ENCODE measurements at places on chromosomes 1 and 21.

DNA sequence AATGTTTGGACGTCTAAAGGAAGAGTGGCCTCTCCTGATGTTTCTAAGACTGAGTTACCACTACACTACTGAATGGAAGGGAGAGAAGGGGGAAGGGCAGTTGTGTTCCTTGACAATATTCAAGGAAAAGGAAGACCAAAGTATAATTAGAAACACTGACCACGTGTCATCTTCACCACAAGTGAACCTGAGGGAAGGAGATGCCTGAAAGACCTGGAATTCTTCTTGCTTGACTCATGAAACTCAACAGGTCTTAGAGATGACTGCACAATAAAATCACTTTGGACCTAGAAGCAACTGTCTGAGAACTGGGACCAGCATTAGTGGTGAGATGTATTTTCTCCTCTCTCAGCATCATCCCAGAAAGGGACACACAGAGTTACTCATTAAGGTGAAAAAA lies 56.7 kb downstream of the PTPN14 start:
- no peak for DNase-seq

DNA sequence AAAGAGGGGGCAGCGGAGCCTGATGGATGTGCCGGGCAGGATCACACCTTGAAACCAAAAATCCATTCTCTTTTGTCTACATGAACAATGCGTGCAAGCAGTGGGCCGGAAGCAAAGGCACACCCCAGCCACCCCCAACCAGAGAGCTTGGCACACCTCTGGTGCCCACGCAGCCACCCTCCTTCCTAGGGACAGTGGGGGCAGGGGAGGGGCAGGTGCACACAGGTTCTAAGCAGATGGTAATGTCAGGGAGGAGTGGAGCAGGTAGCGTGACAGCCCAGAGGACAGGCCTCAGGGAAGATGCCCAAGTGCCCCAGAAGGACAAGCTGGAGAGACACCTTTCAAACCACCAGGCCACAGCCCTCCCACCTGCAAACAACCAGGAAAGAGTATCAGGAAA lies 36.5 kb downstream of the SYF2 start:
- no peak for DNase-seq

GRCh38 chr1:43272161-43272560 lies 2.4 kb downstream of the TMEM125 start:
- no peak for DNase-seq

- no peak for DNase-seq
Measured at GRCh38 chr21:29189353-29189752, 58.9 kb downstream of the MAP3K7CL start.

GRCh38 chr1:86140281-86140880 lies 16.2 kb downstream of the COL24A1 start:
- DNase-seq: no peak

DNA sequence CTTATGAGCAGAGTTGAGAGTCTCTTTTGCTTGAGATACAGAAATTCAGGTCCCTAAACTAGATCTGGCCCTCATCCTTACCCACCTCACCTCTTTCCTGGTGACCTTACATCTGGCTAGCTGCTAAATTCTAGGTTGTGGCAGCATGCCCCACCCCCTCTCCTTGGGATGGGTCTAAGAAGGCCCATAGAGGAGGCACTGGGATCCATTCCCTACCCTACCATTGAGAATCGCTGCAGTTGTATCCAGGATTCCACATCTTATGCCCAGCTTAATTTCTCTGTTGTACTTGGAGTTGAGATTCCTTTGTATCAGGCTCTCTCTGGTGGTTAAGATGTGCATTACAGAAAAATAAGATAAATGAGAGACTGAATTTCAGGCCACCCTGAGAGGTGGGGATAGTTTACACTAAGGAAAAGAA lies 9.5 kb upstream of the TMEM39B start:
- DNase-seq: no peak

GRCh38 chr1:111542187-111542586 lies 38.8 kb upstream of the ADORA3 start:
- no peak for DNase-seq

- DNase-seq: no peak
Measured at GRCh38 chr1:40422630-40423263, 27.5 kb upstream of the ZFP69B start.

DNA sequence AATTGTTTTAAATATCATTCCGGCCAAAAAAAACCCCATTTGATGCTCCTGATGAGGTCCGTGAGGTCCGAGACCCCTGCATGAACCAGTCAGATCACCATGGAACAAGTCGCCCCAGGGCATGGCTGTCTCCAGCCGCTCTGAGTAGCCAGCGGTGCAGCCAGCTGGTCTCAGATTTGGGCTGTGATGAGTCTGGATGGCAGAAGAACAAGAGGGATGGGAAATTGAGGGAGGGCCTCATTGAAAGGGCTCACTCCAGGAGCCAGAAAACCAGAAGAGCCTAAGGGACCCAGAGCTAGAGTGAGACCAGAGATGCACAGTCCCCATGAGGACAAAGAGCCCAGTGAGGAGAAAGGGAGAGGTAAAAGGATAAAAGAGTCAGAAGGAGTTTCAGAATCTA lies 174.0 kb downstream of the TOMM20 start:
- no peak for DNase-seq

DNA sequence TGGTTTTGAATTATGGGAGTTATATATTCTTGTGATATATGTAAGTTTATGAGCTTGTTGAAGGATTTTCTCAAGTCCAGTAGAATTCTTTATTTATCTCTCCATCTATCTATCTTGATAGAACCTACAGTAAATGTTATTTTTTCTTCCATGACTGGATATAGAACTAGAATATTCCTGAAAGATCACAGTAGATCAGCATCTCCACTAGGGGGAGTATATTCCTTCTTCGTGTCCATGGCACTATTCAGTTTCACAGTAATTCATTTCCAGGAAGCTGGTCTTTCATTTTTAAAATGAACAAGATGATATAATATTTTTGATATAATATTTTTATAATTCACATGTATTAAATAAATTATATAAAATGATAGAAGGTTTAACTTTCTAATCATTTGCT lies 18.8 kb downstream of the TMPRSS15 start:
- DNase-seq: no peak

- no peak for DNase-seq
Measured at GRCh38 chr1:177858332-177858821, 111.5 kb downstream of the SEC16B start.

- no peak for DNase-seq
Measured at GRCh38 chr1:65221638-65222339, 73.8 kb downstream of the AK4 start.

DNA sequence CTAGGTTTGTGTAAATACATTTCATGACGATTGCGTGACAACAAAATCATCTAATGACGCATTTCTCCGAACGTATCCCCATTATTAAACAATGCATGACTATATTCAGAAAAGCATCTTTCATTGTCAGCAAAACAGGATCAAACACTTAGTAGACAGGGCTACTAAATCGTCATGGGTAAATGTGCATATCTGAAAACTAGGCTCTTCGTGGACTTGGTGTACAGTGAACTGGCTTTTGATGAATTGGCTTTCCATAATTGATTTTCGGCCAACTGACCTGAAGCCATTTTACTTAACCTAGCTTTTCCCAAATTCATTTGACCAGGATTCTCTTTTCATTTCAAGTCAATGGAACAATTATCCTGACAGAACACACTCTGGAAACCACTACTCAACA lies 665.0 kb downstream of the SMYD3 start:
- DNase-seq: no peak

- no peak for DNase-seq
Measured at GRCh38 chr1:229006121-229006870, 264.6 kb upstream of the RAB4A start.

DNA sequence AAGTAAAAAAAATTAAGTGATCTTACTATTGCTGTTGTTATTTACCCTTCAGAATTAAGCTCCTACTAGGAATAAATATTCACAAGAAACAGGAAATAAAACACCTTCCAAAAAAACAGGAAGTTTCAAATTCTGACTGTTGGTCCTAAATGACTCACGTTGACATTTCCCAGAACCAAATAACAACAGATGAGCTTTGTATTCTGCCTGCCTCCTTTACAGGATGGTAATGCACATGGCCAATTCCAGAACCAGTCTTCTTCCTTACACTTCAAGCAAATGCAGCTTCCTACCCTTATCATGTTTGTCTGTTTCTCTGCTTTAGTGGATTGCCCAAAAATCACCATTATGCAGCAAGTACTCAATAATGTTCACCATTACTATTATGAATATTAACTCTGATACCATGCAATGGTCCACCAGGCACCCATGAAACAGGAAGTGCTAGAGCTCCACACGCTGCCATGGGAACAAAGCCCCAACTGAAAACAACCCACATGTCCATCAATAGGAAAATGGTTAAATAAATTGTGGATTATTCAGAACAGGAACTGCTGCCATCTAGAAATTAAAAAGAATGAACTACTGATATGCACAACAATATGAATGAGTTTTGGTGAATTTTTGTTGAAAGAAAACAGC lies 8.9 kb downstream of the CASP9 start:
- DNase-seq: no peak

DNA sequence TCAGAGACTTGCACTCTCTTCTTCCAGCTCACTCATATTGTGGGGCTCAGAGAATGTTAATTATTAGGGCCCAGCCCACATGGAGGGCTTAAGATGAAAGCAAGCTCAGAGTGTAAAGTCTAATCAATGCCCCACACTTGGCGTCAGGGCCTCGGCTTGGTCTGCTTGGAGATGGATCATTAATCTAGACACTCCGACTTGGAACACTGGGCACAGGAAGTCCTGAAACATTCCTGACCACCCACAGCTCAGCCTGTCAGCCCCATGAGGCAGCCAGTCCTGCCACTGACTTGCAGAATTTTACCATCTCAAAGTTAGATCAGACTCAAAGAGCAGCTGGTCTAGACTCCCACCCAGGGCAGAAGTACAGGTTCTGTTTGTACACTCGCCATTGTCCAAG lies 69.8 kb upstream of the TRABD2B start:
- no peak for DNase-seq

- DNase-seq: no peak
Measured at GRCh38 chr1:187928288-187928687, 1099.5 kb downstream of the PLA2G4A start.

DNA sequence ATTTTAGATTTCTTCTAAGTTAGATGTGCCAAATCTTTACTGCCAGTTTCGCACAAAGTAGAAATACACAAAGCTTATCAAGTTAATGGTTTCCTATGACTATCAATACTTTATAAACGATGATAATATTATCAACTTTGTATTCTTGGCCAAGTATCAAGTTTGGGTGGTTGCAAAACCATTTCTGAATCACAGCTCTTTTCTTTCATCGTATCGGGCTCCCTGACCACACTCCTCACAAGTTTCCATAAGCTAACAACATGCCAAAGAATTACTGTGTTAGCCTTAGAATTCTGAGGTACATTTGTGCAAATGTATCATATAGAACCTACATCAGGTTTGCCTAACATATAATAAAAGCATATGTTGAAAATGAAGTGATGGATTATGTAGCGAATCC lies 311.0 kb downstream of the KCTD3 start:
- no peak for DNase-seq

GRCh38 chr1:4351453-4351852 lies 303.0 kb upstream of the AJAP1 start:
- no peak for DNase-seq

- DNase-seq: no peak
Measured at GRCh38 chr1:69090170-69090569, 477.6 kb upstream of the LRRC7 start.

DNA sequence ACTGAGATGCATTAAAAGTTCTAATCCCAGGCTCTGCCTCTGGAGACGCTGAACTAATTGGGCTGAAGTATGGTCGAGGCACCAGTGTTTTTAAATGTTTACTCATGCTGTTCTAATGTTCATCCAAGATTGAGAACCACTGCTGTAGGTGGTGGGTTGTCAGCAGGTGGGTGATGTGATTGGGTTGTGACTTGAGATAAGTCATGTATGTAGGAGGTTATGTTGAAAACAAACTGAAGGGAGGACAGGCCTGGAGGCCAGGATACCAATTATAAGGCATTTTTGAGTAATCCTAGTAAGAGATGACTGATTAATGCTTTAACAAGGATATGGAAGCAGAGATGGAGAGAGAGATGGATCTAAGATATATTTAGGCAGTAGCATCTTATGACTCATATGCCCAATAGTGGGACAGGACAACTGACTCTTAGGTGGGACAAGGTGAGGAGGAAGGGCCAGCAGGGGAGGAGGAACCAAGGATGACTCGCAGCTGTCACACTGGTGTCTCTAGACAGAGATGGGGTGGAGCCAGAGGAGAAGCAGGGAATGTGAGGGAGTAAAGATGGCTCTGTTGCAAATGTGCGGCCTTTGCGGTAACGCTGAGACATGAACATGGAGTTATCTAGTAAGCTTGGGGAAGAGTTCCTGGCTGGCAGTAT lies 29.3 kb downstream of the RAB4A start:
- DNase-seq: no peak

DNA sequence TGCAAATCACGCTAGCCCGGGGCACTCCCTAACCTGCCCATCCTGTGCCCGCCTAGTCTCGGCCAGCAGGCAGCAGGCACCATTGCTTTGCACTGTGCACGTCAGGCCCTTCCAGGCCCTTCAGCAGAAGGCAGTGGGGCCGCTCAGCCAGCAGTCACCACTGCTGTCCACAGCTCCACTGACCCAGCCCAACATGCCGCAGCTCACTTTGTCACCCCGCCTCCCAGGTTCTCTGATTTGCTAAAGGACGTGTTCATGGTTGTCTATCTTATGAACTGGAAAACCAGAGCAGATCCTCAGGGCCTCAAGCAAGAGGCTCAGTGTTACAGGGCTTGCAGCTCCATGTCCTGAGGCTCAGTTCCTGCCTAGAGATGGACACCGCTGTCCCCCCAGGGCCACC lies 14.2 kb upstream of the SPOCD1 start:
- DNase-seq: no peak

- no peak for DNase-seq
Measured at GRCh38 chr1:154553056-154554030, 5.1 kb downstream of the UBE2Q1 start.

DNA sequence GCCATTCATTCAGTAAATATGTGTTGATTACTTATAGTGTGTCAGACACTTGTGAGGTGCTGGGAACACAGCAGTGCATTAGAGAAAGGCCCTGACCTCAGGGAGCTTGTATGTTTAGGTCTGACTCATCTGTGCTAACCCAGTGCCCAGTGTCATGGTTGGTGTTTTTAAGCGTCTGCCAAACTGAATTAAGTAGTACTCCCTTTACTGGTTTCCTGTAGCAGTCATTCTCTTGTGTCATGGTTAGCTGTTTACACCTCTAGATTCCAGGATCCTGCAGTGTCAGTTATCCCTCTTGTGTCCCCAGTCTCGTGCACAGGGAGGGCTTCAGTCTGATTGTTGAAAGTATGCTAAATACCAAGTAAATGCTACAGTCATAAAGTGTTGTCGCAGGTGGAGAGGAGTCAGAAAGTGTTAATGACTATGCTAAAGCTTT lies 14.2 kb downstream of the UCK2 start:
- no peak for DNase-seq

All from stimulated activated CD4-positive, alpha-beta T cell treated with anti-CD3 and anti-CD28 coated beads, Interleukin-4, amount 100 ng/mL, for 24 hours (primary cell).